ENCODE measurements at places on chromosomes 7 and 10.

DNA sequence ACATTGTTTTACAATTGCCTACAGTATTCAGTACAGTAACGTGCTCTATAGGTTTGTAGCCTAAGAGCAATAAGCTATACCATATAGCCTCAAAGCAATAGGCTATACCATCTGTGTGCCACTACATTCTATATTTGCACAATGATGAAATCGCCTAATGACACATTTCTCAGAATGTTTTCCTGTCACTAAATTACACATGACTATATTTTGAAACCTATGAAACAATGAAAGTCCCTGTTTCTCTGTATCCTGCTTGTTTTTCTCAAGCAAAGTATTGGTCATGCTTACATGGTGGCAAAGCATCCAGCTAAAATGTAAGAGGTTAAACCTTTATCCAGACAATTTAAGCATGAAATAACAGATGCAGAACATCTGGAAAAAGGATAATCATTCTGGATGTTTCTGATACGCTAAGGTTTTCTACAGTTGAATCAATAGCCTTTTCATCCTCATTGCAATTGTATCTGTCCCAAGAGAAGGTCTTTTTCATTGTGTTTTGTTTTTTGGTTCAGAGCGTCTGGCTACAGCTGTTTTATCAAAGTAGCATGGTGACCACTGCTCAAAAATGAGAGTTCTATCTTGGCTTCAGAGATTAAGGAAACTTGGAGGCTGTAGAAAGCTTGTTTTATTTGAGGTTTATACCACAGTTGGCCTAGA lies 81.7 kb downstream of the CSTF2T start:
- DNase-seq: no peak

DNA sequence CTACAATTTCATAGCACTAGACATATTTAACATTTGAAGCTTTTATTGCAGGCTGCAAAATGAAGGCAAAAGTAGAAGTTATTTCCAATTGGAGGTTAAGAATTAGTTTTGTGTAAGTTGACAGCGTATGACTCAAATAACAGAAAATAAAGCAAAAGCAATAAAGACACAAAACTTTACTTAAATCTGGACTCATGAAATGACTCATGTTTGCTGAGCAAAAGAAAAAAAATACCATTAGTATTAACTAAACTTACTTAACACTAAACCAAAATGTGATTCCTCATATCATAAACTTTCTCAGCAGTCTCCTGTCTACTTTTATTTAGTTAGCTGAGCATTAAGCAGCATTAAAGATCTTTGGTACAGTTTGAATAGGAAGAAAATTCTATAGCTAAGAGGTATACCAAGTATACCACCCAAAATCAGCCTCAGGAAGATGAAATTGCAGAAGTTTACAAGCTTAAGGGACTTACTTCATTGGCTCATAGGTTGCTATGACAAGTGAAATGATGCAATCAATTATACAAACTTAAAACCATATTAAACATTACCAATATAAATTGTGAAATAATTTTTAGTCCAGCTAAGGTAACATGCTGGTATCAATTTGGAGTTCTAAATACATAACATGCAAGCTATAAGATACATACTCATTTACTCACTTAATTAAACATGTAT lies 1131.4 kb downstream of the XPNPEP1 start:
- no peak for DNase-seq

- DNase-seq: no peak
These were observed 18.0 kb upstream of the MTURN start for GRCh38 chr7:30116771-30117170.

DNA sequence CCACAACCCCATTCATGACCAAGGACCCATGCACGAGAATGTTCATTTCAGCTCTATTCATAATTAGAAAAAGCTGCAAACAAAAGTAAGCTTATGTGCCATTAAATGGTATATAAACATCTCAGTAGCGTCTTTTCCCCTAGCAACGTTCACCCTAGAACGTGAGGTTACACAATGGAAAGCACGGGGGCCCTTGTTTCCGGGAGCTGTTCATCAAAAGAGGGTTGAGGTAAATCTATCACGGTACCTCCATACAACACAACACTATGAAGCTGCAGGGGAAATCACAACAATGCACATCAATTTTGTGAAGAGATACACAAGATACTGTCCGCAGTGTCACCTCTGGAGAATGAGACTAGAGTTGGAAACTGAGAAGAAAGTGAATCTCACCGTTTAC lies 80.9 kb upstream of the DDC start:
- no peak for DNase-seq

All from kidney tubule cell (primary cell).